ENCODE measurements at places on chromosomes 4 and X.

DNA sequence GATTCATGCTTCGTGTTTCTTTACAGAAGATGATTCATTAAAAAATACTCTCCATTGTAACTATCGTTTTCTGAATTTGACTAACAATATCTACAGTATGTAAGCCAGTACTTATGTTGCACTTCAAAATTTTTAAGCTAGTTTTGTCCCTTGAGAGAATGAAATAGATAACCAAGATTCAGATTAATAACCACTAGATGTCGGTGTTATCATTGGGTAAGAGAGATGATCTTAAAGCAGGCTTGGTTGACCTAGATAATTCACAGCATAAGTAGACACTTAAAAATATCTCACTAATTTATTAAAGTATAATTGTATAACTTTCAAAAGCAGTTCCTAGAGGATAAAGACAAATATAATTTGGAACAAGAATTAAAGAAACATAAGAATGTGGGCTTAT, 430.9 kb downstream of the C4orf33 start:
- no peak for DNase-seq

DNA sequence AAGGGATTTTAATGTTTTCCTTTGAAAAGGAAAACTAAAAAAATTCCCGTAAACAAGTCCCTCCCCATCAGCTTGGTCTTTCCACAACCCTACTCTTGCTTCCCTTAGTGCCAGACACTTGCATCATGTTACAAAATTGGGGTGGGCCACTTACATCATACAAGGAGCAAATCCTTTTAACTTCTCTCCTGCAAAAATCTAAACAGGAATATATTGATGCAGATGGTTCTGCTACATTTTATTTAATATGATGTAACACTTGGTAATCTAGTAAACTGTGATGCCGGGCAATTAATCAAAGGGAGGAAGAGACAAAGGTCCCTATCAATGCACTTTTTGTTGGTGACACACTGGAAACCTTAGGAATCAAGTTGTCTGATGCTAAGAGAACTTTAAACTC, 125.3 kb downstream of the UBE2K start:
- no peak for DNase-seq

DNA sequence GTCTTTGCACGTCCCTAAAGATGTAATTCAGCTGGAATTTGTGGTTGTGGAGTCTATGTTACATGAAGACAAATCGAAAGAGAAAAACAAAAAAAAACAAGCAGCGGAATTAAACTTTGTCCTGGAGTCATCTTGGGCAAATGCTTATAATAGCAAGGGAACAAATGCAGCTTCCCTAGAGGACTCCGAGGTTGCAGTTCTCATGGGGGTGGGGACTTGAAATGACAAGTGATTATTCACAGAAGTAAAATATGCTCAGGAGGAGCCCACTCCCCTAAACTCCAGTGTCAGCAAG, 362.4 kb downstream of the ARHGAP24 start:
- no peak for DNase-seq

- no peak for DNase-seq
These were observed 147.7 kb upstream of the GYPA start for GRCh38 chr4:144288011-144288903.

- DNase-seq: no peak
These were observed 92.5 kb downstream of the AKAP4 start for GRCh38 chrX:50108264-50108663.

- DNase-seq: no peak
These were observed 252.7 kb downstream of the MAPK10 start for GRCh38 chr4:86107112-86107511.

GRCh38 chrX:151177141-151178027, 1.0 kb downstream of the GPR50 start:
- no peak for DNase-seq

DNA sequence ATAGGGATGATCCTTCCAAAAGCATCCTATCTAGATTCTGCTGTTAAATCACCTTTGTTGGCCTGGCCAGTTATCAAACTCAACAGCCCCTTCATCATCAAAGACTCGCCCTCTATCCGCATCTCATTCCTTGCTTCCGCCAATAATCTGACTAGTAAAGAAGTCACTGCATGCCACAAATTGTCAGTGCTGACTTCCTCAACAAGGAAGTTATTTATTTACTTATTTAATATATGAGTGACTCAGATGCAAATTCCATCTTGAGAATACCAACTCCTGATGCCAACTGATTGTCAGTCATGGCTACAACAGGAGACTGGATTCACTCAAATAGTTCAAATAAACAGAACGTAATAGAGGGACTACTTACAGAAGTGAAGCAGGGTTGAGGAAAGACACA, 283.8 kb downstream of the TRIML1 start:
- no peak for DNase-seq

- no peak for DNase-seq
These were observed 57.3 kb upstream of the ZNF157 start for GRCh38 chrX:47313056-47313455.

DNA sequence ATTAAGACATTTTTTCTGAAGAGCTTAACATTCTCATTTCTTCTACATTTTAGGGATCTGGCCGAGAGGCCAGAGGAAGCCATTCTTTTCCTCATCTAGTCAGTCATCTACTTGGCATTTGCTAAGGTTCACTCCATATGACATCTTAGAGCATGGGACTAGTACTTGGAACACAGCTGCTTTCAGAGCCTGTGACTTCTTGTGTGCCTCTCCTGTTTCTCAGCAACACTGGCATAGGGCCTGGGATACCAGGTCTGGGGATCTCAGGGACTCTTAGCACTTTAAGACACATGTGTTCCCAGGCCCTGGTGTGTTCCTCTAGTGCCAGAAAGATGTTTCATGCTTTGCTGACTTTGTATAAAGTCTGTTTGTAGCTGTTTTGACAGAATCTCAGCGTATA, 7.3 kb downstream of the PLP1 start:
- no peak for DNase-seq

- no peak for DNase-seq
These were observed 93.8 kb downstream of the CENPC start for GRCh38 chr4:67451464-67451863.

DNA sequence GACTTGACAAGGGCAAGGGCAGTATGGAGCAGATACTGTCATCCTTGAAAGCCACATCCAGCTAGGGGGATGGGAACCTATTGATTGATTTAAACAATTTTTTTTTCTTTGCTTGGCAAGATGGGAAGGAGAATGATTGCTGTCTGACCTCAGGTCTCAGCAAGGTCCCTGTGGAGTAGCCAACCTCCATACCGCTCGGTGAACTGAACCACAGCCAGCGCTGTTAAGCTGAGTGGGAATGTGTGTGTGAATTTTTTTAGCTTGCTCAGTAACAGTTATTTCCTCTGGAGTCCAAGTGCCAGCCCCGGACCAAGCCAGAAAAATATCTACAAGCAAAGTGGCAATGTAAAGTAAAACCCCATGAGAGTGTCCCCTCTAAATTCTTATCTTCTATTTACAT, 25.9 kb downstream of the DCX start:
- no peak for DNase-seq

DNA sequence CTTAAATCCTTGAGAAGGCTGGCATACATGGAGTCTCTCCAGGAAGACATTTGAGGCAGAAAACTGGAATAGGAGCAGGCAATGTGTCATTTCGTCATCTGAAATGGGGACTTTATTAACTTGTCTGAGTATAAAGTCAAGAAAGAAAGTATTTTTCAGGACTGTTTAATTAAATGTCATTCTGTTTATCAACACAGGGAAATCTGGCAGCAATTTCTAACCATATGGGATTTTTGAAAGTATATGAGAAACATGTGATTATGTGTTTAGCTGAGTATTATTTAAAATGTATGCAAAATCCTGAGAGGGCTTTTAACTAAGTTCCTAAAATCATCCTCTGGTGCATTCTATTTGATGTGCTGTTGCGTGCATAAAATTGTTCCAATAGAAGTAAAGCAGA, 3.9 kb upstream of the FAM9A start:
- no peak for DNase-seq

DNA sequence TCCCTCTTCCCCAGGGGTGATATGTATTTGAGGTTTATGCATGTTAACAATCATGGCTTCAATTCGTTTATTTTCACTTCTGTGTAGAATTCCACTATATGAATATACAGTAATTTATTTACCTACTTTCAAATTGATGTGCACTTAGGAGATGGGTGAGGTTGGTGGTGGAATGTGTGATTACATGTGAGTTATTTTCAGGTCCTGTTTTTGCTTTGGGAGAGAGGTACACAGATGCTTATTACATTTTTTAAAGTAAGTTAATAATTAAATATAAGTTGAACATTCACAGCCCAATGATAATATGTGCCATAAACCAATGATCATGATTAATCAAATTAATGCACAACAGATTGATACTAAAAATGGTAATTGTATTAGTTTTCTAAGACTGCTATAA, 79.5 kb downstream of the SPRY1 start:
- DNase-seq: no peak

DNA sequence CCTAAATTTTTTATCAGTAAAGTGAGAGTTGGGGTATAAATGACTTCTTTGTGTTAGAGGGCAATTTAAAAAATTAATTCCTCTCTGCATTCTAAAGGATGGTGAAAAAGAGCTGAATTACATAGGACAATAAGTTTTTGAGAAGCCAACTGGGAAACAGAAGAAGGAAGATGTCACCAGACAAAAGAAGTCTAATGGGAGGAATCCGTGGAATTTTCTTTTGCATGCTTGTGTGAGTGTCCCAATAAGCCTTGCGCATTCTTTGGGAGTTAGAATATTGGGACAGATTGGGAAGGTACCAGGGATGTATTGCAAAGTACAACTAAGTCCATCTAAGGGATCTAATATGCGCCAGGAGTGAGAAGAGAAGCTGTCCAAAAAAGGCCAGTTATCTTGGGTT, 35.1 kb upstream of the NR3C2 start:
- no peak for DNase-seq

DNA sequence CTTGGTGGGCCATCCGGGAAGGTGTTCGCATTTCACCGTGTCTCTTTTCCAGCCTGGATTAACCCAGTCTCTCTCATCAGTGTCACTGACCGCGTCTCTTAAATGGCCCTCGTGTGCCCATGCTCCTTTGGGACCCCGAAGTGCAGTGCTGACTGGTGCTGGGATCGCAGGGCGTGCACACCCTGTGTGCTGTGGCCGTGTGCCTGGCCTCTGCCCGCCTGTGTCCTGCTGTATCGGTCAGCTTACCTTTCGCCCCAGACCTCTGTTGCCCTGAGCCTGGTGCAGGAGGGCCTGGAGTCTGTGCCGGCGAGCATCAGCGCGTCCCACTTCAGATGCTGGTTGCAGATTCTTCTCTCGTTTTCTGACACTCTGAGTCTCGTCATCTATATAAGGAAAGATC, 68.3 kb upstream of the HGFAC start:
- no peak for DNase-seq

DNA sequence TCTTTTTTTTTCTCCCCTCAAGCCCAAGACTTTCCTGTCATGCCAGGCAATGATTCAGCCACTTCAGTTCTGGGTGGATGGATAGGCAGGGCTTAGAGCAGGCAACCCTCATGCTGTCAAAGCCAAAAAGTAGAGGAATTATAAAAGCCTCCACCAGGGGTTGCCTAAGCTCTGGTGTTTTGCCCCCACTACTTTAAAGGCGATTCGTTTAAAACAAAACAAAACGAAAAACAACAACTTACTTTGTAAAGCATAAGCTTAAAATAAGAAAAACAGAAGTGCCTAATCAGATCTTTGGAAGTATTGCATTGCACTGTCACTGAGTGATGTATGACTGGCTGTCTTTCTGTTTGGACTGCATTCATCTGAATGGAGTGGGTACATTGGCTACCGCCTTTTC, 5.3 kb upstream of the IDS start:
- no peak for DNase-seq

DNA sequence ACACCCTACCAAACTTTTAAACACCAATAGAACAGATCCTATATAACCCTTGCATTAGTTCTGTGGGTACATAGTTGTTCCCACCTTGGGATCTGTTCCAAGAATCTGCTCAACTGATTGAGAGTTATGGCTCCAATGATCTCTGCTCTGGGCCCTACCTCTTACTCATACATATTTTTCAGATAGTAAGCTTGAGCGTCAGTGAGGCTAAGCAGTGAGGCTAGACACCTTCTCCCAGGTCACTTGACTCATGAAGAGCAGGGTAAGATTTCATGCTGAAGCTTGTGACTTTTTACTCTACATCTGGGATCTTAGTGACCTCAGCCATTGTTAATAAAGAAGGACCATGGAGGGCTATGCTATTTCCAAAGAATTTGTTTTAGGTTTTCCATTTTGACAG, 23.1 kb upstream of the TNIP3 start:
- no peak for DNase-seq

GRCh38 chr4:101818362-101818761, 27.8 kb downstream of the BANK1 start:
- no peak for DNase-seq

- no peak for DNase-seq
These were observed 696.2 kb downstream of the TRAM1L1 start for GRCh38 chr4:116389139-116389538.

DNA sequence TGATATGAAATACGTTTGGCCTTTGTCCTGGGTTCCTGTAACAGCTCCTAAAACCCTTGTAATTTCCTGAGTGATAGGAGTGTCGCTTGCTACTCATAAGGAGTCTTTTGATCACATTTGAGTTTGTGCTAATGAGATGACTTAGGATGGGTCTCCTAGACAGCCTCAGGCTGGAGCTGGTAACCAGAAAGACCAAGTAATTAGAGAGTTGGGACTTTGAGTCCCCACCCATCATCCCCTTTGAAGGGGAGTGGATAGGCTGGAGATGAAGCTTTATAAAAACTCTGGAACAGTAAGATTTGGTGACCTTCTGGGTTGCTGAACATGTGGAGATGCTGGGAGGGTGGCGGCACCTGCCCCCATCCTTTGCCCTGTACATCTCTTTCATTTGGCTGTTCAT, 2.9 kb downstream of the SEC24B start:
- DNase-seq: no peak

GRCh38 chr4:148447681-148448080, 5.5 kb upstream of the NR3C2 start:
- DNase-seq: no peak

DNA sequence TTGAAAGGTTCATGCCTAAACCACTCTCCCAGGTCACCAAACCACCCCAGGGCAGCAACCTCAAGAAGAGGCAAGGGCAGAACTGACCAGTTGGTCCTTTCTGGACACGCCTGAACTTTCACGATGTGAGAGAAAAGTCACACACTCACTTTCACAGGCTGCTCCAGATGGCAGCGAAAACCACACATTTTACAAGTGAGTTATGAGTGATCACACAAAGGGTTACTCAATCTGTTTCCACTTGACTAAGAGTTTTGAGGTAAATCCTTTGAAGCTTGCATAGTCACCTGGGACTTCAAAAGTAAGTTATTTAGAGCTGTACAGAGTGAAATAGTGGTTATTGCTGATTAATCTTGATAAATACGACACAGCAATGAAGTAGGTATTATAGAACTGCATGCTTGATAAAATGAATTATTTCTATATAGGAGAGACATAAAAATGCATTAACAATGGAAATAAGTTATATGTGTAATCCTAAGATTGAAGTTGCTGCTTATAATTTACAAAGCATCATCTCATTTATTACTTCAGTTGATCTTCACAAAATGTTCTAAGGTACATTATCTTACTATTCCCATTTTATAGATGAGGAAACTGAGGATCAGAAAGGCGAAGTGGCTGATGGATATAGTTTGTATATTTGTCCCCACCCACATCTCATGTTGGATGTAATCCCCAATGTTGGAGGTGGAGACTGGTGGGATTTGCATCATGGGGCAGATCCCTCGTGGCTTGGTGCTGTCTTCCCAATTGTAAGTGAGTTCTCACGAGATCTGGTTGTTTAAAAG, 103.0 kb upstream of the KLF3 start:
- DNase-seq: no peak

GRCh38 chrX:109854096-109854495, 121.0 kb upstream of the ACSL4 start:
- no peak for DNase-seq
